ENCODE measurements at places on chromosomes 3 and 15. TPM values are rescaled to one million over a fixed set of nuclear protein-coding genes. Genes with fewer than 3 reads are reported as not detected.

DNA sequence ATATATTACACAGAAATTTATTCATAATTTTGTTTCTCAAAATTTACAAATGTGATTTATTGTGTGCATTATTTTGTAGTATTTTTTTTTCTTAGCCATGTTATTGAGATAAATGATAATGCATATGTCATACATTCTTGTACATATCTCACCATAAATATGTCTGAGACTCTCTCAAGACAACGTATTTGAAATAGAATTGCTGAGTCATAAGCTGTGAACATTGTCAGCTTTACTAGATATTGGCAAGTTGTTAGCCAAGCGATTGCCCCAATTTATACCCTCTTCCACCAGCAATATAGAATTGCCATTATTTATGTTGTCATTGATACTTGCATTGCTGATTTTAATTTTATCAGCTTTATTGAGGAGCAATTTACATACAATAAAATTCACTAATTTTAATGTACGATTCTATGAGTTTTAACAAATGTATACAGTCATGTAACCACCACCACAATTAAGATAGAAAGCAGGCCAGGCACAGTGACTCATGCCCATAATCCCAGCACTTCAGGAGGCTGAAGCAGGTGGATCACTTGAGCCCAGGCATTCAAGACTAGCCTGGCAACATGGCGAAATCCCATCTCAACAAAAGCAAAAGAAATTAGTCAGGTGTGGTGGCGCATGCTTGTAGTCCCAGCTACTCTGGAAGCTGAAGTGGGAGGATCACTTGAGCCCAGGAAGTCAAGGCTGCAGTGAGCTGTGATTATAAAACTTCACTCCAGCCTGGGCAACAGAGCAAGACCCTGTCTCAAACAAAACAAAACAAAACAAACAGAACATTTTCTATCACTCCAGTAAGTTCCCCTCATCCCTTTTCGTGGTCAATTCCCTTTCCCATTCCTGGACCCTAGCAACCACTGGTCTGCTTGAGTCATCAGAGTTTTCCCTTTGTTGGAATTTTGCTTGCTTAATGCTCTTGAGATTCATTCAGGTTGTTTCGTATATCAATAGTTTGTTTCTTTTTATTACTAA is 373.1 kb downstream of the MFSD1 start:
- ATAC-seq = no peak

Gene SI
- total RNA-seq = not detected

Gene TMEM212
- total RNA-seq = not detected

GRCh38 chr3:174268061-174268460 is 591.1 kb upstream of the NAALADL2 start:
- no peak for ATAC-seq

- no peak for ATAC-seq
Measured at GRCh38 chr3:29319262-29319661, 38.4 kb downstream of the RBMS3 start.

Gene ARL6
- 15.5 TPM for total RNA-seq

- ATAC-seq = no peak
Measured at GRCh38 chr15:25532269-25533140, 93.7 kb upstream of the UBE3A start.

DNA sequence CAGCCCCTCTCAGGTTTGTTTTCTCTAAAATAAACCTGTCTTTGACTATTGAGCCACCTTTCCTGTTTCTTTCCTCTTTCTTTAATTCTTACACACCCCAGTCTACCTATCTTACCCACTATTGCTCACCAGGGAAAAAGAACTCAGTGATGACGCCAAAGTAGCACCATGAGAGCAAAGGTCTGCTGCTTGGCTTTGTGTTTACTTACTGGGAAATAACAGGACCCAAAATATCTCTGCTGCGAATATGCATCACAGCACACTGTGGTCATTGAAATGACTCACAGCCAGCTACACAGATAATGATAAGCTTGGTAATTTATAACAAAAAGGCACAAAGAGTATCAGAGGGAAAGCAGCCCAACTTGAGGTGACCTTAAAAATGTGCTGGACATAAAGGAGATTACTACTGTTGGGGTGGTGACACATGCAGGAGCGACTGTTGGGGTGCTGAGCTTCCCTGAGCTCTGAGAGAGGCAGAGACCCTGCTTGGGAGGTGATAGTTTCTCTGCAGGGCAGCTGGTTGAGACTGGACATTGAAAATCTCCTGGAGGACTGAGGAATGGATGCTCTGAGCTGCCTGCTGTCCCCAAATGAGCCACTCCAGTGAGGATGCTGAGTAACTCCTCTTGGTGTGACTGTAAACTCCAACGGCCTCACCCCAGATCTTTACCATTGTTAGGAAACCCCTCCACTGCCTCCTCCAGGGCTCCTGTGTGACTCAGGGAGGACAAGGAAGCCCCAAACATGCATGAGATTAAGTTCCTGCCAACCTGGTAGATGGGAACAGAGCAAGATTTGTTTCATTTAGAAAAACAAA is 14.5 kb downstream of the EFCAB12 start:
- peak; percentile 41 for ATAC-seq

GRCh38 chr3:173090492-173090891 is 50.5 kb downstream of the SPATA16 start:
- no peak for ATAC-seq
